Activated T-cell treated with anti-CD3 and anti-CD28 coated beads for 4 hours (primary cell): ENCODE measurements at places on chromosomes 12 and 14.

DNA sequence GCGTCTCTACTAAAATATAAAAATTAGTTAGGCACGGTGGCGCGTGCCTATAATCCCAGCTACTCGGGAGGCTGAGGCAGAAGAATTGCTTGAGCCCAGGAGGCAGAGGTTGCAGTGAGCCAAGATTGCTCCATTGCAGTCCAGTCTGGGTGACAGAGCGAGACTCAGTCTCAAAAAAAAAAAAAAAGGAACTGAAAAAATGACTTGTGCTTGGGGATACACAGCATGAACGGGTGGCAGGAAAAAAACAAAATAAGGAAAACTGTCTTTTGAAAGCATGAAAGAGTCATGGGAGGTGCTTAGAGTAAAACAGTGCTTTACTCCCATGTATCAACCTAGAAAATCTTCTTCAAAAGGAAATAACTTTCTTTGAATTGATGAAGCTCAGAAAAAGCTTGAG lies 80.8 kb downstream of the TMTC1 start:
- no peak for DNase-seq

GRCh38 chr14:105508601-105509000 lies 17.6 kb downstream of the TEDC1 start:
- no peak for DNase-seq

DNA sequence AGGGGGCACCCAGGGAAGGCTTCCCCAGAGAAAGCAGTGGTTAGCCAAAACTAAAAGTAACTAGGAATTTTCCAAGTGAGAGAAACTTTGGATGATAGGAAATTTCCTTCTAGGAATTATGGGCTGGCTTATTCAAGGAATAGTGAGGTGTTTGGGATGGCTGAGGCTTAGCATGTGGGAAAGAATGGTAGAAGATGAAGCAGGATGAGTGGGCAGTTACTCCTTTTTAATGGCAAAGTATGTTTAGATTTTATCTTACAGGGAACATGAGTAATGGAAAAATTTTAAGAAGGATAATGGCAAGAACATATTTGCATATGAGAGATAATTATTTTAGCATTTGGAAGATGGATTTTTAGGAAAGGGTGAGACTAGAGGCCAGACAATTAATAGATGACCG lies 197.6 kb downstream of the SLC38A4 start:
- no peak for DNase-seq

DNA sequence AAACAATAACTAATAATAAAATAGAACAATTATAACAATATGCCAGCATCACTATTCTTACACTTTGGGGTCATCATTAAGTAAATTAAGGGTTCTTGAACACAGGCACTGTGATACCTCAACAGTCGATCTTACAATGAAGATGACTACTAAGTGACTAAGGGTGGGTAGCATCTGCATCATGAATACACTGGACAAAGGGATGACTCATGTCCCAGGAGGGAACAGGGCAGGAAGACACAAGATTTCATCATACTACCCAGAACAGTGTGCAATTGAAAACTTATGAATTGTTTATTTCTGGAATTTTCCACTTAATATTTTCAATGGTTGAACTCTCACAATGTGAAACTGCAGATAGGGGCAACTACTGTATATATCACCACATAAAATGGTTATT lies 19.7 kb downstream of the TSPAN19 start:
- DNase-seq, result no peak

- DNase-seq, result no peak
Measured at GRCh38 chr14:68660495-68660894, 132.4 kb downstream of the ZFP36L1 start.

- no peak for DNase-seq
Measured at GRCh38 chr12:106490264-106490663, 92.5 kb upstream of the RFX4 start.

- DNase-seq, result no peak
Measured at GRCh38 chr14:27390155-27390554, 792.3 kb upstream of the NOVA1 start.

DNA sequence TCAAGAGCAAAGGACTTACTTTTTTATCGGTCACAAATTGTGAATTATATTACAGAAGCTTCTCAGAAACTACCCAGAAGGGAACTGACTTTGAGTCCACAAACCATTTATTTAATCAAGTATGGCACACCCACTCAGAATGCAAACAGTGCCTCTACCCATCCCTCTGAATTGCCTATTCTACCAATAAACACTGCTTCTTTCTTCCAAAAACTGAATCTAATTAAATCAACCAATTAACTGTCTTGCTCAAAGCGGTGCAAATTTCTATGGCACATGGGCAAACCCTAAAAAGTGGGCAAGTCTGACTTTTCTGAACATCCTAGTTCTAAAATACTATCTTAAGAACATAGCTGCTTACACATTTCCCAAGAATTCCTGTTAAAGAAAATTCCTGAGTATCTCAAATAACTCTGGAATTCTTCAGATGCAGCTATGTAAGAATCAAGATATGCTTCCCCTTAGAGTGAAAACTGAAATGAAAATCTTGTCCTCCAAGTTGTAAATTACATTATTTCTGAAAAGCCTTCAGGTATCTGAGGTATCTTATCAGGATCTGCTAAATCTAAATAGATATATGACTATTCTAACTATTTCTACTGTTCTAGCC lies 4.3 kb downstream of the SPTLC2 start:
- DNase-seq, result no peak

DNA sequence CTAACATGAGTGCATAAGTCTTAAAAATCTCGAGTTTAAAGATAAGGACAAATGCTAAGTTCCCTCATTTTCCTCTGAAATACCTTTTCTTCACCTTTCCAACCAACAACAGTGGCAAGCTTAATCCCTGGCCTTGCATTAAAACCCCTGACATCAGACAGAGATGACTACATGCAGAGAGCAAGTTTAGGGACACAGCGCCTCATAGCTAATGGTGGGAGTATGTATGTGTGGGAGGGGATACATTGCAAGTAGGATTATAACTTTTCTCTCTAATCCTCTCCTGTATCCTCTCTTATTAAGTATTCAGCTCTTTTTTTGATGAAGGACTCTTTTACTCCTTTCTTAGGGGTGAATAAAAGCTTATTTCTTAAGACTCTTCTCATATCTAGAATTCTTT lies 547.1 kb downstream of the CCER1 start:
- no peak for DNase-seq

DNA sequence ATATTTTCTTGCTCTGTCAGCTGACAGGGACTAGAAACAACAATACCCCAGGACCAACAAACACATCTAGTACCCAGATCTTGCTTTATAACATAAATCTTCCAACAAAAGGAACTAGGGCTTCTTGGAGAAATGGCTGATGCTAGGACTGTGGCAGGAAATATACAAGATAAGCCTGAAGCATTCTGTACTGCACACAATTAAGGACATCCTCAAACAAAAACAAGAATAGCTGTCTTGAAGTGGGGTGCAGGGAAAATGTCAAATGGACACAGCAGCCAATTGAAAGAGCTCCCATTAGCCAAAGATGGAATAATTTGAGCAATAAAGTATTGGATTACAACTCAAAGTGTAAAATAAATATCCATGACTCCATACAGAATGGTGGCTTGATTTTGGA lies 50.0 kb downstream of the LGMN start:
- DNase-seq, result no peak

GRCh38 chr14:74599946-74600345 lies 12.1 kb downstream of the LTBP2 start:
- no peak for DNase-seq

DNA sequence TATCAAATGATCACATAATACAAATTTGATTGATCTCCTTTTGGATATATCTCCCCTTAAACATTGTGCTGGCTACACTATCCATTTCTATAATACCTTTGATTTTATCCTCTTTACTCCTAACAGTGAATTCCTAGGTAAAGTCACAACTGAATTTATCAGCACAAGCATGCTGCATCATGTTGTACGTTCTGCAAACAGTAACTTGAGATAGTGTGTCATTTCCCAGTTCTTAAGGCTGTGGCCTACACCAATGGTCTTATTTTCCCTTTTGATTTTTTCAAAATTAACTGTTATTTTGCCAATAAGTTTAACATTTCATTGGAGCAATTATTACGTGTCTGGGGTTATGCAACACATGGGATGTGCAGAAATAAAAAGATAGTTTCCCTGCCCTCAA lies 24.8 kb downstream of the PRKCH start:
- DNase-seq, result no peak

DNA sequence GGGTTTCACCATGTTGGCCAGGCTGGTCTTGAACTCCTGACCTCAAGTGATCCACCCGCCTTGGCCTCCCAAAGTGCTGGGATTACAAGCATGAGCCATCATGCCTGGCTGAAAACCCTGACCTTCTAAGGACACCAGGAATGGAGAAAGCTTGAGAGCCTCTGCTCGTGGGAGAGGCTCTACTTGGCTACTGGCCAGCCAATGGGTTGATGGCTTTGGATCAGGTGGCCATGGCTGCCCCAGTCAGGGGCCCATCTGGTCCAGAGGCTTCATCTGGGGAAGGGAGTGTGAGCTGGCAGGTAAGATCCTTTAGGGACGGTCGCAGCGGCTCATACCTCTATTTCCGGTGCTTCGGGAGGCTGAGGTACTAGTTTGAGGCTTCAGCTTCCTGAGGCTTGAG lies 42.5 kb upstream of the PPP1CC start:
- no peak for DNase-seq

DNA sequence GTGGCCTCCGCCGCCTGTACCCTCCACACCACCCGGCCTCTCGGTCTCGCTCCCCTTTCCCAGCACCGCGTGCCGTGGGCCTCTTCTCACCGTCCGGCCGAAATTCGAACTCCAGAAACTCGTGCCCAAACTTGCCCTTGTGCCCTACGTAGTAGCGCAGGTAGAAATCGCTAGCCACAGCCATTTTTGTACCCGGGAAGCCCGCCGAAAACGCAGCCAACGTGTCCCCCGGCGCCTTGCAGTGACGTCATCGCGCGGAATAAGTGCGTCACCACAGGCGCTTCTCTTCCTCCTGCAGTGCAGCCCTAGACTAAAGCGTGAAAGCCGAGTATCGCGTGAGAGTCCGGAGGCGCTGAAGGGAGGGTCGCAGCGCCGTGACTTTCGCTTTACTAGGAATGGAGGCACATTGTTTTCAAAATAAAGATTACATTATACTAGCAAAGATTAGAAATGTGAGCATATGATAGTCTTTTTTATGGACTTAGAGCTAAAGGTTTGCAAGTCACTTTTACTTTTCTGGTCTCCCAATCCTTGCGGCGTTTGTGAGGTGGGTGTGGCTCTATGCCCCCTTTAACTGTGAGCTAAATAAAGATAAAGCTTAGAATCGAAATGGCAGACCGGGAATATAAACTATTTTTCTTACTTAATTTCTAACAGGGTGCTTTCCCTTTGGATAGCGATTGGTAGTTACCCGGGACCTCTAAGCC lies at the start of gene MAGOHB:
MAGOHB (minus strand) TSS at position 261 of the 707 bp plus-strand sequence; CDS start at position 184, 77 bp downstream.
- DNase-seq, result peak; percentile 100

DNA sequence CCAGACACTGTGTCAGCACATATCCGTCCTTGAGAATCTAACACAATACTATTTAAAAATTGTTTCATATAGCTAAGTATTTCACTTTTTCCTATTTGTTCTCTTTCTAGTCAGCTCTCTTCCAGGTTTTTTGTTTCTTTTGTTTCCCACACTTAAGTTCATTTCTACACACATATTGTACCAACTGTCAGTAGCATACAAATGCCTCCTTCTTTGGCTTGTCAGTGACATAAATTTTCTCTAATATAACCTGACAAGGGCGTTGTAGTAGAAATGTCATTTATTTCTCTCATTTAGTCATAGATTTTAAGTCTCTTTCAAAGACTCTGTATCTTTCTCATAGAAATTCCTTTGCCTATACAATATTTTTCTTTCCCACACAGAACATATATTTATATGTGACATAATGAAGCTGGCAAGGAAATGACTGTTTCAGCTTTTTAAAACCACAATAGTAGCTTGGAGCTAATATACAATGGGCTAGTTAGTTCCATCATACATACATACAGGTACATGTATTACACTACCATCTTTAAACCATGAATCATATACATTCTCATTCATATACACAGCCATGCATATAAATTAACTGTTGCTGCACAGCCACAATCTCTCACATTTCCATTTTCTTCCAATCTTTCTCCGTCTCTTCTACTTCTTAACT lies 42.3 kb upstream of the EPS8 start:
- DNase-seq, result no peak
